ENCODE measurements at places on chromosomes 7 and 10.

DNA sequence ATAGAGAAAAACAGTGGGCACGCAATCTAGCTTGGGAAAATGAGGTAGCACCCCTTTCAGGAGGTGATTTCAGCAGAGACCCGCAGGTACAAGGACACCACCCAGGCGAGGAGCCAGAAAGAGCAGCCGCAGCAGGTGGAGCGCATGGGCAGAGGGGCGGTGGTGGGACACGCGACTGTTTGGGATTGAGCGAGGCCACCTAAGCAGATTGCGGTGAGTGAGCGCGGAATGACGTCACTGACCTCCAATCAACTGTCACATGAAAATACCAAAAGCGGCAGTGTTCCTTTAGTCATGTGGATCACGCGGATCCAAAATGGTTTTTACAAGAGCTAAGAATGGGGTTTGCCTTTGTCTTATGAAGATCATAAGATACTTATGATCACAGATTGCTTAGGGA, 40.2 kb upstream of the SLC26A3 start:
- DNase-seq, result no peak

DNA sequence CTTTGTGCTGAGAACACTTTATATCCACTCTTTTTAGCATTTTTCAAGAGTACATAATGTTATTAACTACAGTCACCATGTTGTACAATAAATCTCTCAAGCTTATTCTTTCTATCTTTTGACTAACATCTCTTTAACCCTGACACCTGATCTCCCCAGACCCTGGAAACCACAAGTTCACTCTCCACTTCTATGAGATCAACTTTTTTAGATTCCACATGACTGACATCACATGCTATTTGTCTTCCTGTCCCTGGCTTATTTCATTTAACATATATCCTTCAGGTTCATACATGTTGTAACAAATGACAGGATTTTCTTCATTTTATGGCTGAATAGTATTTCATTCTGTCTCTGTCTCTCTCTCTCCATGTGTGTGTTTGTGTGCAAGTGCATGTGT, 15.5 kb downstream of the SLC13A1 start:
- no peak for DNase-seq

DNA sequence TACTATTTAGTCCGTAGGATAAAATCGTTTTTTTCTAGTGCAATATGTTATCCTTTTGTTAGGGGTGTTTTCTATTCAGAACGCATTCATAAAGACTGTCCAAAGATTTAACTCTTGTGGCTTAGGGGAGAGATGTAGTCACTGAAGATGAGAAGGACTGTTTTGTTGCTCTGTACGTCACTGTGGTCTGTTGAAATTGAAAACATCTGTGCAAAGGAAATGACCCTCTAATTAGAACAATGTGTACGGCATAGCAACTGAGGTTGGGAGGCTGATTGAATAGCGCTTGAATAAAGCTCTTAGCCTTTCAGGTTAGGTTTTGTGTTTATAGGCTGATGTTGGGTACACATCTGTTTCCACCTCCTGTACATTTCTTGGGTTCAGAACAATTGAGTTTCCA, 453.4 kb upstream of the AKR1E2 start:
- no peak for DNase-seq

DNA sequence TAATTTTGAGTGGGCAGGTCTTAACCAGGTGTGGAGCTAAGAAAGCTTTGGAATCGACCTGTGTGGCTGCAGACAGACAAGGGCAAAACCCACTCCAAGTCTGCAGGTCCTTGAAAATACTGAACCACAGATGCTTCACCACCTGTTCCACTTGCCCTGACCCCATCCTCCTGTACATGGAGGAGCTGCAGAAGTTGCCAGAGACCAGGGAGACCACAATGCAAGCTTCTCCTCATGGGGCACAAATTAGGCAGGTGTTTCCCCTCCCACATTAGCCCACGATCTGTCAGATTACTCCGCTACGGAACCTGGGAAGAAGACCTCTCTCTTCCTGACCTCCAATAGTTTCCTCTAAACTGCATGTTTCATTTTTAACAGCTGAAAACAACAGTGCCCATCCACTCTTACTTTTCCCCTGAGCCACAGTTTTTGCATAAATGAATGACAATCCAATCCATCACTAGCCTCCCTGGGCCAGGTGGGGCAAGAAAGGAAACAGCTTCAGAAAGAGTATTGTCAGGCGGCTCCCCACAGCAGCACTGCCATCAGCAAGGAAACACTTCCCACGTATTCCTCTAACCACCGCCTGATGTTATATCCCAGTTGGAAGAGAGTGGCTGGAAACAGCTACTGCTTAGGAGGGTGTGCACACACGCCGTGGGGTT, 141.6 kb downstream of the PRKAG2 start:
- DNase-seq, result no peak

GRCh38 chr7:99440195-99440594, 1.5 kb downstream of the CPSF4 start:
- DNase-seq, result no peak

- no peak for DNase-seq
Measured at GRCh38 chr10:33115738-33116719, 158.0 kb upstream of the ITGB1 start.

DNA sequence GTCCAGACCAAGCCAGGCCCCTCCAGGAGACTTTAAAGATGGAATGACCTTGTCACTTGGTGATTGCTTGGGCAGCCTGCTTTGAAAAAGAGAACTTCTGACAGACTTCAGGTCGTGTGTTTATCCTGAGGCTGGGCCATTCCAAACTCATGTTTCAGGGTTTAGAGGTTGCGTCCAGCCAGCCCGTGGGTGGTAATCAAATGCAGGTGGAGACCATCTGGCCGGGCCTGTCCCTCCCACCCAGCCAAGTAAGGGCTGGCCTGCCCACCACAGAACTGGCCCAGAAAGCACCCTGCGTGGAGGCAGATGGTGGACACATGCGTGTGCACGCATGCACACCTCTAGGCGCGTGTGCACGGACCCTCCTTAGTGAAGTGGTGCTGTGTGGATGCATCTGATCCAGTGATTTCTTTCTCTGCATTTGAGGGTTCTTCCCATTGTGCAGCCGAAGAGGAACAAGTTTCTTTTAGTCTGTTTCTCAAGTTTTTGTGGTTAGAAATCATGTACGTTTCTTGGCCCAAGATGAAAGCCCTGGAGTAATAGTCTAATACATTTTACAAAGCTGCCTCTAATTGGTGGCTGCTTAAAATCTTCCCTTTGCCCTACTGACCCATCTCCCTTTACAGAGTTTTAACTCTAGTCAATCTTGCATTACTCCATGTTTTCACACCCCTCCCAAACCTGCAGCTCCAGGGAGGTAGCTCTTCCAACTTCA, 43.0 kb downstream of the SUFU start:
- no peak for DNase-seq

GRCh38 chr10:69814251-69814650, 12.5 kb downstream of the COL13A1 start:
- DNase-seq, result no peak

GRCh38 chr10:2214092-2214491, 476.8 kb upstream of the ADARB2 start:
- DNase-seq, result no peak

- DNase-seq, result no peak
Measured at GRCh38 chr7:112383671-112384417, 66.4 kb upstream of the IFRD1 start.

DNA sequence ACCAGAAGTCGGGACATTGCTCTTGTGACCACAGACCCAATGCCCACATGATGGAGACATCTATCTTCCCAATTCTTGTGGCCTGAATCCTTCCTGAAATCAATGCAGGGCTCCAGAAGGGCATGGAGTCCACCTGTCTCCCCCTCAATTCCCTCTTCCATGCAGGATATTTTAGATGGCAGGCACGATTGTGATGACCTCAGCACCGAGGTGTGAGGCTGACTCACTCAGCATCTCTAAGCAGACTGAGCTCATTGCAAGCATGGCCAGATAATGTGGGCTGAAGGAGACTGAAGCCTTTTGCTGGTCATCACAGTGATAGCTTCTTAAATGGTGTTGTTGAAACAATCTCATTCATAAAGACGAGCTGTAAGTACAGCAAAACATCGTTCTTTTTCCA, 374.9 kb upstream of the PODXL start:
- DNase-seq, result no peak

- no peak for DNase-seq
Measured at GRCh38 chr7:17130281-17131059, 168.0 kb upstream of the AHR start.

DNA sequence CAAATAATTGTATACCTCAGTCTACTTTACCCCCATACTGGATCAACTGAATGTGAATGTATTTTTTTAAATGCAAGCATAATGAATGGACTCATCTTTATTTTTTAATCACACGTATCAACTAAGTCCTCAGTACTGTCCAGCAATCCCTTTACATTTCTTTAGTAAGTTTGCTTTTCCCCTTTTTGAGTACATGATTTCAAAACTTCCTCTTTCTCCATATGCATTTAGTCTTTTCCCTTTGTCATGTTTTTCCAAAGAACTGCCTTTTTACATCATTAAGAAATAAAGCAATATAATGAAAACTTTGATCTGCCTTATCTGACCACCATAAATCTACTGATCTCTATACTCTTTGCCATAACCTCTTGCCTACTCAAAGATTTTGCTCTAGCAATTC, 182.5 kb upstream of the AKR1E2 start:
- no peak for DNase-seq

GRCh38 chr7:2860627-2861133, 16.6 kb upstream of the GNA12 start:
- no peak for DNase-seq

- DNase-seq, result no peak
Measured at GRCh38 chr10:62843600-62843999, 27.4 kb upstream of the EGR2 start.

- DNase-seq, result no peak
Measured at GRCh38 chr7:68929781-68930261, 668.5 kb upstream of the AUTS2 start.

GRCh38 chr7:116736927-116737715, 65.1 kb downstream of the MET start:
- DNase-seq, result no peak

DNA sequence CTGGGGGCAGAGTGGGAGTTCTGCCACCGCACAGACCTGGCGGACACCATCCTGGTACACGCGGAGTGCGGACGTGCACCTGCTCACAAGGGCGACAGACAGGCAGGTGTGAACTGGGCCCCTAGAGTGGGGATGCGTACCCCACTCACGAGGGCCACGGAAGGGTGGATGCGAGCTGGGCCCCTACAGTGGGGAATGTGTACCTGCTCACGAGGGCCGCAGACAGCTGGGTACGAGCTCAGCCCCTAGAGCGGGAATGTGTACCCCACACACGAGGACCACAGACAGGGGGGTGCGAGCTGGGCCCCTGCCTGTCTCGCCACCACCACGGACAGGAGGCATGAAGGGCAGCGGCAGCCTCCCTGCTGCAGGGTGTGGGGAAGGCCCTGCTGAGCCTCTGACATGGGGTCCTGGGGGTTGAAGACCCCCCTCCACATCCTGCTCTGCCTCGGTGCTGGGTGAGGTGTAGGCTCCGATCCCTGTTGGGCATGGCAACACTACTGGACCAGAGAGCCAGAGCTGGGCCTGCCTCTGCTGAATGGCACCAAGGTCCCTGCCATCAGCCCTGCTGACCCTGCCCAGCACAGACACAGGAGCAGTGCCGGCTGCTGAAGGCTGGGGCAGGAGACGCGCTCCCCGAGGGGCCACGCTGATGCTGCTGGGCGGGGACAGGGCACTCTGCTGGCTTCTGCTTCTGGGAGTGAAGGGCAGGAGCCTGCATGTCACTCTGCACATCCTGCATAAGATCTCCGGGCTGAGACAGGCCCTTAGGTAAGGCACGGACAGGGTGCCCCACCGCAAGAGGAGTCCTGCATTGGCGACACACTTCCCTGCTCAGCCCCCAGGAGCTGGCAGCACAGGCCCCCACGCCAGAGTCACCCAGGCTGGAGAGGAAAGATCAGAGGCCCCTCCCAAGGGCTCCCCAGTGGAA, 259.2 kb downstream of the MAD1L1 start:
- no peak for DNase-seq

Measured in stimulated activated CD8-positive, alpha-beta memory T cell treated with anti-CD3 and anti-CD28 coated beads, Interleukin-4, amount 100 ng/mL, for 4 hours (primary cell).